ENCODE measurements at places on chromosomes 4 and X.

- DNase-seq, result no peak
Observed at GRCh38 chrX:149453906-149454822, 50.9 kb downstream of the IDS start.

GRCh38 chr4:17515445-17516407, 761 bp downstream of the CLRN2 start:
- no peak for DNase-seq

DNA sequence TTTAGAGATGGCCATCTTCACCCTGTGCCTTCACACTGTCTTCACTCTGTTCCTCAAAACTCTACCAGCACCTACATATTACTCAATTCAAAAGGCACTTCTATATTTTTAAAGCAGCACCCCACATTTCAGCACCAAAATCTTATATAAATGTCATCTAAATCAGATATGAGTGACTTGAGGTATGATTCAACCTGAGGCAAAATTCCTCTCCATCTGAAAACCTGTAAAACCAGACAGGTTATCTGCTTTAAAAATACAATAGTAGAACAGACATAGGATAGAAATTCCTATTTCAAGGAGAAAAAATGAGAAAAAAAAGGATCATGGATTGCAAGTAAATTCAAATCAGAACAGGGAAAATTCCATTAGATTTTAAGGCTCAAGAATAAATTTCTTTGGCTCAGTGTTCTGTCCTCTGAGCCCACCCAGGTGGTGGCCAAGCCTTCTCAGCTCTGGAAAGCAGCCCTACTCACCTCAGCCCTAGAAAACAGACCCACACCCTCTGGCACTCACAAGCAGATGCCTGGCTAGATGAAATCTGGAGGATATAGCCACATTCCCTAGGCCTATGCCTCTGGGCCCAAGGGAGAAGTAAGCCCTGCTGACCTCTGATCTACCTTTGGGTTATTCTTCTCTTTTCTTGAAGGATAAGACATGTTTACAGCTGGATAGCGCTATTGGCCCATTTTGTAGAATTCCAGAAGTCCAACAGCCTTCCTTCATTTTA, 240.4 kb upstream of the ZCCHC13 start:
- DNase-seq, result no peak

DNA sequence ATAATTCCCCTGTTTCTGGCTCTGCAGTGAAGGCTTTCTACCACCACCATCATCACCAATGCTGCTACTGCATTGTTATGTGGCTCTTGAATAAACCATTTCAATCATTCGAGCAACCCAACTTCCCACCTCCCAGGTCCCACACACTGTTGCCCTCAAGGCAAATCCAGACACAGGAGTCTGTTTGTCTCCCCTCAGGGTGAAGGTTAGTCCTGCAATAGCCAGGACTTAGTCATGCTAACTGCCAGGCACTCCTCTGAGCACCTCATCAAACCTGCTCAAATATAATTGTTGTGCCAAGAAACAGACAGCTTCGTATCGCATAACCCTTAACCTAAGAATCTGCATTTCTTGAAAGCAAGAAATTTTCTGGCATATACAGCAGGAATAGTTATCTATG, 213.2 kb downstream of the KDR start:
- DNase-seq, result no peak

DNA sequence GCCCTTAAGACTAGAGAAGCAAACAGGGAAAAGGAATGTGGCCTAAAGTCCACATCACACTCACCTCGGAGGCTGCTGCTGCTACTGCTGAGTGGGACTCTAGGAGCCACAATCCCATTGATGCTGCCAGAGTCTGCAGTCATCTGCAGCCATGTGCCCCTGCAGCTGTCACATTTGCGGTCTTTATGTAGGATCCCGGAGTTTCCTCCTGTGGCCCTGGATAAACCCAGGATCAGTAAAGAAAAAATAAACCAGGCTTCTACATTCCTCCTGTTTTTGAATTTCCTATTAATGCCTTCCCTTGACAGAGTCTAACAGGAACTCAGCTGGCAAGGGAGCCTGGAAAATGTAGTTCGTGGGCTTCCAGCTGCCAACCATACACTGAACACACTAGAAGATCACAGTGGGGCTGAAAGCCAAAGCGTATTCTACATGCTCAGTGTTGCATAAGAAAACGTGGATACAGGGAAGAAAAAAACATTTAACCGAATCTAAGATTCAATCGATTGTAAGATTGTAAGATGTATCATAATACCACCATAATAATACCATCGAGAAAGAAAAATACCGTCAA, 10.3 kb upstream of the PHEX start:
- no peak for DNase-seq

DNA sequence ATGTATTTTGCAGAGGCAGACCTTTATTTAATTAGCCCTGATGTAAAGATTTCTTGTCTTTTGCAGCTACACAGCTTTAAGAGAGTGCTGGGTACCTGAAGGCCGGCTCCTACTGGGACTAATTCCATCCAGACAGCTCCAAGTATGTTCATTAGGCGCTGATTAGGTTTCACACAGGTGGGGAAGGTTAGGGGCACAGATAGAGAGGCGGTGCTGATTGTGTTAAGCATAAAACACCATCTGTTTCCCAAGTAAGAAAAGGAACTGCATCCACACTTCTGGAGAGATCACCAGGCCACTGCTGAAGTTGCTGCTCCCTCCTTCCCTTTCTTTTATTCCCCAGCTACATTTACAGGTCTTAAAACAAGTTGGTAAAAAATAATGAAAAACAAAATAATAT, 349.5 kb downstream of the ZIC3 start:
- no peak for DNase-seq

GRCh38 chr4:178632415-178632814, 1190.2 kb upstream of the AGA start:
- DNase-seq, result no peak

DNA sequence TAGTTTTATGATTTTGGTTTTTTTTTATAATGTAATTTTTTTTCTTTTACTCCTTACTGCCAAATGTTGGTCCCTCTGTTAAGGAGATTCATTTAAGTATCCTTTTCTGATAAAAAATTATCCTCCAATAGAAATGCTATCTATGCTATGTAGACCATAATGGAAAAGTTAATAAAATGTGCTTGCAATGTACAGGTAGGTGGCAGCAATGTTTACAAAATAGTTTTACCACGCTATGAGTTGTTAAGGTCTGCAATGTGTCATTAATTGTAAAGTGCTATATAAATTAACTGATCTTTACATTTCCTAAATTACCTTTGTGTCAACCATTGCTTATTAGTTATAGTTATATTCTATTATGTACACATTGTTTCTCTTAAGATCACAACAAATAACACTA, 3.8 kb upstream of the CENPC start:
- DNase-seq, result peak; percentile 41

GRCh38 chr4:138912704-138913340, 102.8 kb upstream of the NOCT start:
- no peak for DNase-seq

DNA sequence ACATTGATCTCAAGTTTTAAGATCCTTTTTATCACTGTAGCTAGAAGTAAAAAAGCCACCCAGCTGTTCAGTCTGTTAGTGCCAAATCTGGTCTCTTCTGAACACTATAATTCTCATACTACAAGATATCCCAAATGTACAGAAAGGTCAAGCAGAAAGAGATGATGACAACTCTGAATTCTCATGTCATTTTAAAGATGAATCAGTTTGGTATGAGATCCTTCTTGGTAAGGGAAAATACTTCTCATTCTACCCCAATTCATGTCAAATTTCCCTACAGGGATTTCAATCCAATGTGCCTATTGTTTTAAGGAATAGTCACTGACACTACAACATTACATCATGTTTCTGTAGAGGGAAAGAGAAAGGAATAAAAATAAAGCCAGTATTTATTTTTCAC, 184.5 kb downstream of the CPEB2 start:
- no peak for DNase-seq

DNA sequence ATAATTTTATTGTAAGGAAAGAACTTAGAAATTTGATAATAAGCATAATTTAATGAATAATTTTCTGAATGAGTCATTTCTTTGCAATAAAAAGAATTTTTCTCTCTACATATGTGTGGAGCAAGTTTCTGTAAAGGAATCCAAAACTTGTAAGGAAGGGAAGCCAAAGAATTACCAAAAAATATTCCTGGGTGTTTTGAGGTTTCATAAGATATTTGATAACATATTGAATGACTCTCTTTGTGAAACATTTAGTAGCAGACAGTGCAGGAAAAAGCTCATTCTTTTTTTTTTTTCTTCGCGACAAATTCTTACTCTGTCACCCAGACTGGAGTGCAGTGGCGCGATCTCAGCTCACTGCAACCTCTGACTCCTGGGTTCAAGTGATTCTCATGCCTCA, 469.0 kb upstream of the MAGEB2 start:
- no peak for DNase-seq

DNA sequence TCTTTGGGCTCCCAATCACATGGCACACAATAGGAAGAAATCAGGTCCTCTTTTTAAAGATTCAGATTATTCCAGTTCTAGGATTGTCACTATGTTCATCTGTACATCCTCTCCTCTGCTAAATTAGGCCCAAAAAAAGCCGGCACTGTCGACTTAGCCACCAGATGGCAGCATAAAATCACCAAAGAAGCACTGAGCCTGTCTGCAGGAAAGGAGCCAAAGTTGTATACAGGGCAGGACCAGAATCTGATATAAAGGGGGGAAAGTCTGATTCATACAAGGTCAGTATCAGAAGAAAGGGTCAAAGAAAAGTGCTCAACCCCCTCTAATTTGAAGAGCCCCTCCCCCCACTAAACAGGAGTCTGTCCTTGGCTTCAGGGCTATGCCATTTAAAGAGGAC, 292.5 kb downstream of the CHIC1 start:
- peak; percentile 26 for DNase-seq

GRCh38 chr4:24497221-24497620, 87.1 kb downstream of the DHX15 start:
- no peak for DNase-seq

DNA sequence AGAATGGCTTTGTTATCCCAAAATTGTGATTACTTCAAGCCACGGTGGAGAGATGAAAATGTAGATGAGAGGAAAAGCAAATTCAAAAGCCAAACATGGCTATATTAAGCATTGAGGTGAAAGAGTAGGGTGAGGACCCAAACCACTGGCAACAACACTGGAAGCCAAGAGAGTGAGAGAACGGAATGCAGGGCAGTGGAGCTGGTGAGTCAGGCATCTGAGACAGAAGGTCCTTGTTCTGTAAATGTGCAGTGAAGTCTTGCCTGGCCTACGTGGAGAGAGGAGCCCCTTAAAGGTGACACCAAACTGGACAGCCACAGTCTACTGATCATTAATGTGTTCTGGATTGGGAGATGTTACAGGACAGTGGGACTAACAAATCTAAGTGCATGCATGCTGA, 22.8 kb upstream of the SEC24B start:
- DNase-seq, result no peak

- DNase-seq, result no peak
Observed at GRCh38 chrX:19920945-19921344, 33.5 kb upstream of the SH3KBP1 start.

- DNase-seq, result peak; percentile 14
Observed at GRCh38 chr4:139633661-139634060, 32.0 kb upstream of the MGST2 start.

GRCh38 chr4:75741027-75741426, 16.6 kb downstream of the USO1 start:
- DNase-seq, result no peak

GRCh38 chr4:40425799-40426574, 90.9 kb downstream of the CHRNA9 start:
- DNase-seq, result no peak

DNA sequence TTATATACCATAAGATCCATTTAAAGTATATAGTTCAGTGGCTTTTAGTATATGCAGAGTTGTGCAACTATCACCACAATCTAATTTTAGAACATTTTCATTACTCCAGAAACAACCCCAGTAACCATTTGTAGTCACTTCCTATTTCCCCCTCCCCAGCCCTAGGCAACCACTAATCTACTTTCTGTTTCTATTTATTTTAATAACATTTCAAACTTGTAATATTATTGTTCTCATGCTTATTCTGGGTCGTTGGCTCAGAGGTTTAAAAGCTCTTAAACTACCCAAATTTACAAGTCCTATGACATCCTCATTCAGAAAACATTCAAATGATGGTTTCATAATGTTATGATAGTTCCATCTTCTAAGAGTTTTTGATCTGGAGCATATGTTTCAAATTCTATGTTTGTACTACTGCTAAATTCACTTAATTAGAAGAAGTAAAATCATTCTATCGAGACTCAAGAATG, 18.4 kb downstream of the XIAP start:
- DNase-seq, result no peak

DNA sequence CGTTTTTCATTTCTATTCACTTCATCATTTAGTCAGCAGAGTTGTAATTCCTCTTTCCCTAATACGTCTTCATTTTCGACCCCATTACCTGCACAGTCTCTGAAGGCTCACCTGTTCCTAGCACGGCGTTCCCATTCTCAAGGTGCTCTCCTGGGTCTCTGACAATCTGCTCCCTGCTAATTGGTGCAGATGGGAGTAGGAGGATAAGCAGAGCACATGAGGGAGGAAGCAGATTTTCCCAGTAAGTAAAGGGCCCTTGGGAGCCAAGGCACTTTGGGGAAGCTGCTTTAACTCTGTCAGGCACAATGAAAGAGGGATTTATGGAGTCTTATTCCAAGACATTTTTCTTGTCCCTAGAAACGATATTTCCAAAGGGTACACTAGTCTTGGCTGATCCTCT, 466.4 kb downstream of the STIM2 start:
- DNase-seq, result no peak

DNA sequence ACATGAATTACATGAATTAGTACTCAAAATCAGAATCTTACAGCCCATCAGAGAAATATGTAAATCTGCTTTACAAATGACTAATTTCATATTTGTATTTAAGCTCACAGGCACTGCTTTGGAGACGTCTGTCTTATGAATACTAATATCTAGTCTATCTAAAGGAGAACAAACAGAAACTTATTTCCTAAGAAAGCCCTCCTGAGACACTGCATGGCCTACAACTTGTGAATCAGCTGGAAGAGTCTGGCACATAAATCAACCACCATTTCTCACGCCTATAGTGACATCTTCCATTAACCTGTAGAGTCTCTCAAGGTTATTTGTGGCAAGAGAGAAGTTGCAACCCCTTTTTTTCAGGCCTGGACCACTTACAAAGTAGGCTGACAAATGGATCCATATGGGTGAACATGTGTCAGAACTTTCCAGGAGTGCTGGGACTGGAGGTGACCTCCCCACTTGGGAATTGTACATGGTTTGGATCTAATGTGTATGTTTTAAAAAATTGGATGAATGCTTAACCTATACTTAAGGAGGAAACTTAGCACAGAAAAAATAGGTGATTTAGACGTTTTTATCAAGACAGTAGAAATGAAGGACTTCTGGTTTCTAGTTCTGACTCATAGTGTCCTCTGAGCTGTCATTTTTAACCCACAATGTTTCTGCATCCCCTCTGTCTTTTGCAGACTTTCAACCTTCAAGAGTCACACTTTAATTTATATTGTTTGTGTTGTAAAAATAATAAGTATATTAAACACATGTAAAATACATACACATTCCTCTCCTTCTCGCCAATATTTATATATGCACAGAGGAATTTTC, 83.2 kb upstream of the ARHGAP24 start:
- DNase-seq, result no peak

GRCh38 chrX:41759817-41760216, 35.8 kb downstream of the GPR82 start:
- no peak for DNase-seq

- DNase-seq, result no peak
Observed at GRCh38 chr4:39435659-39436563, 22.8 kb downstream of the RPL9 start.

- DNase-seq, result no peak
Observed at GRCh38 chr4:123017636-123018395, 95.4 kb upstream of the NUDT6 start.
